ENCODE measurements at places on chromosomes 13 and 19.

GRCh38 chr13:62320129-62321108, 904.8 kb upstream of the PCDH20 start:
- peak; percentile 54 for DNase-seq

DNA sequence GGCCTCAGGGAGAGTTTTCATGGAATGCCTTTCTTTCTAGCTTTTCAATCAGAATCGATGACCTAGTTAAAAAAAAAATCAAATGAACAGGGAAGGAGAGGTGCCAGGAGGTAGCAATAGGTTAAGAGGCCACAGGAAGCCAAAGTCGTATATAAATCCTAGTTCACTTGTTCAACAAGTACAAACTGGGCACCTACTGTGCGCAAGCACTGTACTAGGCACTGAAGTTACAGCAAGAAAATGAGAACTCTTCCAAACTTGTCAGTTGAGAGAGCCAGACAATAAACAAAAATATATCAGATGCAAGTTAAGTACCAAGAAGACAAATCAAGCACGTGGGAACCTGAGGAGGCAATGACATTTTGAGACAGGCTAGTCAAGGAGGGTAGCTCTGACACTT, 6.1 kb downstream of the SUGP2 start:
- DNase-seq: no peak

- DNase-seq: no peak
These were observed 82.5 kb upstream of the GPR183 start for GRCh38 chr13:99389520-99390304.

DNA sequence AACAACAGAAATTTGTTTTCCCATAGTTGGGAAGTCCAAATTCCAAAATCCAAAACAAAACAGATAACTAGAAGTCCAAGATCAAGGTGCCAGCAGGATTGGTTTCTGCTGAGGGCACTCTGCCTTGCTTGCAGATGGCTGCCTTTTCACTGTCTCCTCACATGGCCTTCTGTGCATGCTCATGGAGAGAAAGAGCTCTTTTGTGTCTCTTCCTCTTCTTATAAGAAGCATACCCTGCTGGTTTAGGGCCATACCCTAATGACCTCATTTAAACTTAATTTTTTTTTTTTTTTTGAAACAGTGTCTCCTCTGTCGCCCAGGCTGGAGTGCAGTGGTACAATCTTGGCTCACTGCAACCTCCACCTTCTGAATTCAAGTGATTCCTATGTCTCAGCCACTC, 1974.1 kb upstream of the PCDH20 start:
- no peak for DNase-seq

GRCh38 chr13:101092985-101093384, 323.3 kb downstream of the NALCN start:
- DNase-seq: no peak

DNA sequence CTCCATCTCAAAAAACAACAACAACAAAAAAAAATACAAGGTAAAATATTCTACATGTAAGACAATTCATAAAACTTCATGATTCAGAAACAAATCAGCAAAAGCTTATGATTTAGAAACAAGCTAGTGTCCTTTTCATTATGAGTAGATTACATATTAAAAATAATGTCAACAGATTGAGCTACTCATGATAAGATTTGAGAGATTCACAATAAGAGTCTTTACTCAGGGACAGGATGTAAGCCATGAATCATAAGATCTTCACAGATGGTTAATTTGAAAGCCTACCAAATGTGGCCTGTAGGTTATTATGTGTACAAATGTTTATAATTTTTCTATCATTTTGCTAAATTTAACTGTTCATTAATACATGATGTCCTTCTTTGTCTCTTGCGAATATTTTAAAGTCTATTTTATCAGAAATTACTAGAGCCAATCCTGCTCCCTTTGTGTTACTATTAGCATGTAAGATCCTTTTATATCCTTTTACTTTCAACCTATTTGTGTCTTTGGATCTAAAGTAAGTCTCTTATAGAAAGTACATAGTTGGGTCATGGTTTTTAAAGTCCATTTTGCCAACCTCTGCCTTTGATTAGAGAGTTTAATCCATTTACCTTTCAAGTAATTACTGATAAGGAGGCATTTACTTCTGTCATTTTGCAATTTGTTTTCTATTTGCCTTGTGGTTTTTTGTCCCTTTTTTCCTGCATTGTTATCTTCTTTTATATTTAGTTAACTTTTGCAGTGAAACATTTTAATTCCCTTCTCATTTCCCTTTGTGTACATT, 68.3 kb upstream of the RXFP2 start:
- DNase-seq: no peak

DNA sequence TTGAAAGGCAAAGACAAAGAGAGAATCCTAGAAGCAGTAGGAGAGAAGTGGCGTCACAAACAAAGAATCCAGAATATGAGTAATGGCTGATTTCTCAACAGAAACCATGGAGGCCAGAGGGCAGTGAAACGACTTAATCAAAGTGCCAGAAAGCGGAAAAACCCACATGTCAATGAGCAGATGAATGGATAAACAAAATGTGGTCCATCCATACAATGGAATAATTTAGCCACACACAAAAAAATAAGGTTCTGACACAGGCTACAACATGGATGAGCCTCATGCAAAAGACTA, 52.2 kb upstream of the RANBP3 start:
- no peak for DNase-seq

DNA sequence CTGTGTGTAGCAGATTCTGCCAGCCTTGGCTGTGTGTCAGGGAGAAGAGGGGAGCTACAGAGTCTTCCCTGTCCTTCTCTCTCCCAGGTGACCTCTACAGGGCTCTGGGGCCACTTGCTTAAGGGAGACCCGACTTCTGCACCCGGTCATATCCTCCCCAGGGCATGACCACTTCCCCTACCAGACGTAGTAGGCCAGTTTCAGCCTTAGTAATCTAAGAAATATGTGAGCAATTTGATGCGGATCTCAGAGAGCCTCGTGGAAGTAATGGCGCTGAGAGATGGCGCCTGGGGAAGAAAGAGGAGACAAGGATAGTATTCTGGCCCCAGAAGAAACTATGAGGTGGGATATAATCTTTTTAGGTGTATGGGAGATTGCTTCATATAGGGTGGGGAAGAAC, 41.9 kb downstream of the NFIX start:
- no peak for DNase-seq

GRCh38 chr13:51682686-51683085, 98.4 kb downstream of the WDFY2 start:
- DNase-seq: no peak

GRCh38 chr19:35069696-35070095, 28.2 kb downstream of the HPN start:
- DNase-seq: no peak

DNA sequence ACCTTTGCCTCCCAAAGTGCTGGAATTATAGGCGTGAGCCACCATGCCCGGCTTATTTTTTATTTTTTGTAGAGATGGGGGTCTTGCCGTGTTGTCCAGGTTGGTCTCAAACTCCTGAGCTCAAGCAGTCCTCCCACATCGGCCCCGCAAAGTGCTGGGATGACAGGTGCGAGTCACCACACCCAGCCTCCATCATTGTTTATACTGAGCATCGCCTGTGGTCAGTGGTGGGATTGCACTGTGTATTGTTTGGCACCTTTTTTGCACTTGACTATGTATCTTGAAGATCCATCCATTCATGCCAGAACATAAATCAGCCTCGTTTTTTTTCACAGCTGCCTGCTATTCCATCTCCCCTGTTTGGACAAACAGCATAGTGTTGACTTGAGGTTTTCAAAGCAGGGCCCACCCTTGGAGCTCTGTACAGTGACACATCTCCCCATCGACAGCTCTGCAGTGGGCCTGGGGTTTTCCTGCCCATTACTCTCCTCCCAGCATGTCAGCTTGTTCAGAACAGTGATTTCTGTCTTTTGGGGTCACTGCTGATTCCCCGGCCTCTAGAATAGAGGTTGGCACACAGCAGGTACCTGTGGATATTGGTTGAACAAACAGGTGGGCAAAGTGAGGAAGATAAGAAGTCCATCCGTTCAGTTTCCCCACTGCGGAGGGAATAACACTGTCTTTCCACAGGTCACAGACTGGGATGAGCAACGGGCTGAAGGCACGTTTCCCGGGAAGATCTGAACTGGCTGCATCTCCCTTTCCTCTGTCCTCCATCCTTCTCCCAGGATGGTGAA, 8.2 kb upstream of the UPK1A start:
- no peak for DNase-seq

Measured in globus pallidus (tissue), 1 donor.